DMS79 treated with DMSO at 0.1 percent for 48 hours (cell line): ENCODE measurements at places on chromosomes 6 and 20.

- no peak for DNase-seq
Measured at GRCh38 chr20:47843886-47844567, 58.7 kb upstream of the SULF2 start.

GRCh38 chr6:19838442-19839236 is 1.5 kb downstream of the ID4 start:
- peak; percentile 95 for DNase-seq

DNA sequence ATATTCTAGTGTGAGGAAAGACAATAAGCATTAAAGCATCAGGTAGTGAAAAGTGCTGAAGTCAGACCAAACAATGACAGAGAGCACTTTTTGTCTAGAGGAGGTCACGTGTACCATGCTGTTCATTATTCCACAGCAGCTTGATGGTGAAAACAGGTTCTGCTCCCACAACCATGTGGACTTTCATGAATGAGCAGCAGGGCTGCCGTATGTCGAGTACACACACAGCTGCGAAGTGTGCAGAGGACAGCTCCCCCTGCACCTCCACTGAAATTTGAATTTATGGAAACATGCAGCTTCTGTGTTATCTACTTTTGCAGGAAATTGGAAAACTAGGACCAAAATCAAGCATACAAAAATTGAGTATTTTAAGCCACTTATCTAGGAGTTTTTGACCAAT is 85.3 kb downstream of the MAP7 start:
- no peak for DNase-seq

DNA sequence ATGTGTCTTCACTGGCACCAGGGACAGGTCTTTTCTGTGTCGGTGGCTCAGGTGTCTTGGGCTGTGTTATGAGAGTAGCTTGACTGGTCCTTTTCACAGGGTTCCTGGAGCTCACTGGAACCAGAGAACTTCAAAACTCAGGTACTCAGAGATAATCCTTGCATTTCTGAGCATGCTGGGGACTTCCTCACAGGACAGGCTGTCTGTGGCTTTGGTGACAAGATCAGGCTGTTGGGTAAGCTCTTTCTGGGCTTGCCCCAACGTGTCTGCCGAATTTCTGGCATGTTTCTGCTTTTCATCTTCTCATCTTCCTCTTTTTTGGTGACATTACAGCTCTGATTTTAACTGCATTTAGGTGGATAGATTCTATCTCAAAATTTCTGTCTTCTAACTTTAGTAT is 270.0 kb downstream of the CDH26 start:
- DNase-seq = no peak

GRCh38 chr6:12911427-12911826 is 194.9 kb downstream of the PHACTR1 start:
- DNase-seq = peak; percentile 17

DNA sequence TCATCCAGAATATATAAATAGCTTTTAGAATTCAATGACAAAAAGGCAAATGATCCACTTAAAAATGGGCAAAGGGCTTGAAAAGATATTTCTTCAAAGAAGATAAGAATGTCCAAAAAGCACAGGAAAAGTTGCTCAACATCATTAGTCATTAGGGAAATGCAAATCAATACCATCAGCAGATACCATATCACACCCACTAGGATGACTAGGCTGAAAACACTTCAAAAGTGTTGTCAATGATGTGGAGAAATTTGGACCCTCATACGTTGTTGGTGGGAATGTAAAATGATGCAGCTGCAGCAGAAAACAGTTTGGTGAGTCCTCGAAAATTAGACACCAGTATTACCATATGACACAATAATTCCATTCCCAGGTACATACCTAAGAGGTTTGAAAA is 303.6 kb upstream of the SLC35B3 start:
- DNase-seq = no peak

- DNase-seq = no peak
Measured at GRCh38 chr6:41859356-41859755, 35.8 kb downstream of the USP49 start.

- DNase-seq = no peak
Measured at GRCh38 chr6:136640132-136640915, 90.1 kb upstream of the MAP7 start.

GRCh38 chr6:86856937-86857563 is 80.3 kb upstream of the HTR1E start:
- no peak for DNase-seq

GRCh38 chr6:153130515-153131036 is 506 bp downstream of the RGS17 start:
- DNase-seq = no peak

DNA sequence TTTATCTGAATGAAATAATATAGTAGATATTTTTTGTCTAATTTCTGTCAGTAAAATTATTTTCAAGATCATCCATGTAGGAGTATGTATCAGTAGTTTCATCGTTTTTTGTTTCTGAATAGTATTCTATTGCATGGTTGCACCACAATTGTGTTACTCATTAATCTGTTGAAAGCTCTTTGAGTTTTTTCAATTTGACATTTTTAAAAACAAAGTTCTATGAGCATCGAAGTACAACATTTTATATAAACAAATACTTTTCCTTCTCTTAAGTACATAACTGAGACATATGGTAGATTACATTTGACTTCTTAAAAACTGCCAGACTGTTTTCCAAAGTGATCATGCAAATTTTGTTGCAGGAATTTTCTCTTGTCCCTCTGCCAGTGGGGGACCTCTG is 1113.1 kb upstream of the CITED2 start:
- no peak for DNase-seq

DNA sequence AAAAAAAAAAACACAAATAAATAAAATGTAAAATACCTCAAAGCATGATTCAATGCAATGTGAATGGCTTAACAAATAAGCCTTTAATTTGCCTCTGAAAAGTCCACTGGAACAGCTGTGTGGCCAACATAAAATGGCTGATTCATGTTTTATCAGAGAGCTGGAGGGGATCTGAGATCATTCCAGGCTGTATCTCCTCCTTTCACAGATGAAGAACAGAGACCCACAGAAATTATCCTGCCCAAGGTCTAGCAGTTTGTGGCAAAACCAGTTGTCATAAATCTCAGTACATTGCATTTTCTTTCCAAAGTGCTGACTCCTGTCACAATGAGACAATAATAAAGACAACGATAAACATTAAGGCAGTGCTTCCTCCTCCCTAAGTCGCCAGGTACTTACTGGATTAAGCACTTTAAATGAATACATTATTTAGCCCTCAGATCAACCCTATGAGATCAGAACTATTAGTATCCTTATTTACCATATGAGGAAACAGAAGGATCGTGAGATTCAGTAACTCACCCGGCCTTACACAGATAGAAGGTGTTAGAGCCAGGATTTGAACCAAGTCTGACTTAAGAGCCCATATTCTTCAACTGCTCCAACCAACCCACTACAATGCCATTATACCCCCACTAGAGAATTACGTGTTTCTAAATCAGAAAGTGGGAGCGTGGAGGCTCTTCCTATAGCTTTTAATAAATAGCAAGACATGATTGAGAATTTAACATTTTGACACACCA is 118.3 kb downstream of the KIF13A start:
- DNase-seq = no peak

- DNase-seq = no peak
Measured at GRCh38 chr6:132866762-132867449, 52.5 kb downstream of the RPS12 start.

DNA sequence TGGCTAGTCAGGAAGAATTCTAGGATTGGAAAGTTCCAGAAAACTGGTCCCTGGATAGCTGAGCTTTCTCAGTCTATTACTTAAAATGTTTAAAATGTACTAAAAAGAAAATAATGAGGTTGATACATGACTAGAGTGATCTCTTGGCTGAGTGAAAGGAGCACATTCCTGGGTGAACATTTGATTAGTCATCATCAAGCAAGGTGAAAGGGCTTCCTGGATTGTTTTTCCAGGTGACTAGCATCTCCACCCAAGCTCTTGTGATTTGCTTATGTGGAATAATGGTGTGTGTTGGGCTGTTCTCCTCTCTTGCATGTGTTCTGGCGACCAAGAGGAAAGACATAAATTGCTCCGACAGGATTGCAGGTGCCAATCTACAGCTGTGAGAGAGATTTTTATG is 42.9 kb downstream of the PKIB start:
- no peak for DNase-seq

DNA sequence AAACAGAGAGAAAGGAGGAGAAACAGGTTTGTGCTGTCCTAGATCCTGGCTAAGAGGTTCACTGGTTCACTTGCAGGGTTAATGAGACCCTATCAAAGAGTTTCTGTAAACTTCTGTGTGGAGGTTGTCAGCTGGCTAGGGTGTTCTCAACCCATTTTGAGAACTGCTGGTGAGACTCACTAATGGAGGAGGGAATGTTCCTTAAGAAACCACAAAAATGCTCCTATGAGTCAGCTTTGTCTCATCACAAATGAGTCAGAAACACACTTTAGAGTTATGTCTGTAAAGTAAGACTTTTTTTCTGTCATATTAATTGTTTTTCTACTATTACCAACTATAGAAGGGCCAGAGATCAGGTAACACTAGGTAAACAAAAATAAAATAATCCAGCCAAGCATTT is 884.4 kb downstream of the PHF3 start:
- DNase-seq = no peak

DNA sequence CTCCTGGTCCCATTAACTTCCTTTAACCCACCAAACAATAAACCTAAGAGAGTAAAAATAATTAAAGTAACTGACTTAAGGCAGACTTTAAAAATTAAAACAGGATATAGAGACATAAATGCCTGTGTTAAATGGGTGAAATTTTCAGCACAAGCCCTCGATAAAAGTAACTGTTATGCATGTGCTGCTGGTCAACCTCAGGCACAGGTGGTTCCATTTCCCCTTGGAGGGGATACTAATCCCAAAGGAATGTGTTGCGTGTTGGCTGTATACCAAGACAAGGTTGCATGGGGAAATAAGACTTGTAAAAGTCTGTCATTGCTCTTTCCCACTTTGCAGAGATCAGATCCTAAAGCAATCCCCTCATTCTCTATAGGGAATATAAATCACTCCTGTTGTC is 25.8 kb downstream of the HLA-A start:
- DNase-seq = no peak

- no peak for DNase-seq
Measured at GRCh38 chr20:10618611-10619245, 55.1 kb downstream of the JAG1 start.

DNA sequence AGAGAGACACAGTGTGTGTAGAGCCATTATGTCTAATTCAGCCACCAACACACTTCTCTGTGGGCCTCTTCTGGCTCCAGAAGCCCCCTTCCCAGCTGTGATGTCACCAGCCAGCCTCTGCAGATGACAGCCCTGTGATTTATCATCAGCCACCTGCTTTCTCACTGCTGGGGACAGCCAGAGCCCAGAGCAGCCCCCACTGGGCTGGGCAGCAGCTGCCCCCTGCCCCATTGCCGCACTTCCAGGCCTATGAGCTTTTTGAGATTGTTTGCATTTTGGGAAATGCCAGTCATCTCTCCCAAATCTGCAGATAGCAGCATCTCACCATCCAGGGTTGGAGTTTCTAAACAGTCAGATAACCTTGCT is 21.9 kb upstream of the STX16 start:
- no peak for DNase-seq

DNA sequence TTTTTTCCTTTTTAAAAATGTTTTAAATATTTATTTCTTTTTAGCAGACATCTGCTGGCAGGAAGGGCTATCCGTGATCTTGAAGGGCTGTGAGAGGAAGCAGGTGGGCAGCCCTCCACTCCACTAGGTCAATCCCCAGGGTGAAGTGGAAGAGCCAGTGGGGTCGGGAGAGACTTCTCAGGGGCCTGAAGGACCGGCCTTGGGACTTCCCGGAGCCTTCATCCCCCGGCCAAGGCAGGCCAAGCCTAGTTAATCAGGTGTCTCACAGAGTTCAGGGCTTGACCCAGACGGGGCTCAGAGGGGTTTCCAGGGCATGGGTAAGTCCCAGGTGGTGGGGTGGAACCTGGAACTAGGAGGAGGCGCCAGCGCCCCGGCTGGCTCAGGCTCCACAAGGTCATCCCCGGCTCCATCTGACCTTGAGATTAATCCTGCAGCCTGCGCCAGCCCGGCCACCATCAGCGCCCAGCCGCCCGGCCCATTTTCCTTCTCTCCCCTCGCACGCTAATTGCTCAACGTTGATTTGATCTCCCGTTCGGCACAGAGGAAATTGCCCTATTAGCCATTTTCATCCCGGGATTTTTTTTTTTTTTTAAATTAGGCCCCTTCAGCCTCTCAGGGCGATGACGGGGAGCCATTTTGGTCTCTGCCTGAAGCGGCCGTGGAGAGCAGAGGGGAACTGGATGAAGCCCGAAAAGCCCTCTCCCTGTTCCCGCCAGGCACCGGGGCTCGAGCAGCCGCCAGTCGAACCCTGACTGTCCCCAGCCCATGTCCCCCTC is 44.4 kb downstream of the MDFI start:
- DNase-seq = no peak

DNA sequence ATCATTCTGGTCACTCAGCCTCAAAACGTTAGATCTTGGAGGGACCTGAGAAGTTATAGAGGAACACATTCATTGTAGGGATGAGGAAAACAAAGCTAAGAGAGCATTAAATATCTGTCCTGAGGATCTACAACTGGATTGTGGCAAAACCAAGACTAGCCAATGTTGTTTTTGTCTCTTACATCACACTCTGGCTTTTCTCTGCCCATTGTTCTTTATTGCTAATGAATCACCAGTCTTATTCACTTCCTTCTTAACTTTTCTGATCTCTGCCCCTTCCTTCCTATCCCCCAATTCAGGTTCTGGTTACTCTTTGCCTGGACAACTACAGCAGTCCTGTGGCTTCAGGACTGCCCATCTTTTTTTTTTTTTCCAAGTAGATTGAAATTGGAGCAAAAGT is 57.0 kb upstream of the PREP start:
- no peak for DNase-seq

- DNase-seq = no peak
Measured at GRCh38 chr20:3896302-3896701, 7.1 kb downstream of the PANK2 start.

GRCh38 chr6:12356983-12357972 is 67.1 kb downstream of the EDN1 start:
- no peak for DNase-seq
